Breast epithelium (tissue), 4 donors: ENCODE measurements at places on chromosomes 16 and 17.

DNA sequence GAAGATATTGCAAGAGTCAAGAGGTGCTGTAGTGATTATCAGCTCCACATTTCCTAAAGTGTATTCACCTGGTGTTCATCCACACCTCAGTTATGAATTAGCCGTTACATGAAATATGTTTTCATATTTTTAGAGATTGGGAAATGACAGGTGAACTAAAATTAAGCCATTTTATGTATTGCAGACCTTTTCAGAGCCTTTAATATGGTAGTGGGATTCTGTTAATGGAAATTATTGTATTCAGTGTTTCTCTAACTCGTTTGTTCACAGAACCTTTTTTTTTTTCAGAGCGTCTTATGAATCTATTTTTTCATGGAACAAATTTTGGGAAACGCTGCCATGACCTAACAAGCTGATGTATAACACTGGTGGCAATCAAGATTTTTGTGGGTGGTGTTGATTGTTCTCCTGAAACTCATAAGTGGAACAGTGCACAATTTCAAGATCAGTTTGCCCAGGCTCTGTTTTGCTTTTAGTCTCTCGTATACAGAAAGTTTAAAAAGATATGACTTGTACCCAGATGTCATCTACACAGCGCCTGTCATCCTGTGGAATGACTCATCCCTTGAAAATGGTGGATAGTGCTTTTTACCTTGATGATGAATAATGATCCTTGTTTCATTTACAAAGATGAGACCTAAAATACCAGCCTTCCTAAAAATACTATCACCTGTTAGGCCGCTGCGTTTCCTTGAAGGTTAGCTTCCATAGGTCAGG lies 88.8 kb downstream of the ARHGAP44 start:
- no peaks in the 10 kb centered on the region for H3K27me3 ChIP-seq
- DNase-seq, result no peak
- no peaks in the 10 kb centered on the region for H3K36me3 ChIP-seq
- no peaks in the 10 kb centered on the region for H3K4me1 ChIP-seq
- no peak overlapping the region for H3K27ac ChIP-seq

DNA sequence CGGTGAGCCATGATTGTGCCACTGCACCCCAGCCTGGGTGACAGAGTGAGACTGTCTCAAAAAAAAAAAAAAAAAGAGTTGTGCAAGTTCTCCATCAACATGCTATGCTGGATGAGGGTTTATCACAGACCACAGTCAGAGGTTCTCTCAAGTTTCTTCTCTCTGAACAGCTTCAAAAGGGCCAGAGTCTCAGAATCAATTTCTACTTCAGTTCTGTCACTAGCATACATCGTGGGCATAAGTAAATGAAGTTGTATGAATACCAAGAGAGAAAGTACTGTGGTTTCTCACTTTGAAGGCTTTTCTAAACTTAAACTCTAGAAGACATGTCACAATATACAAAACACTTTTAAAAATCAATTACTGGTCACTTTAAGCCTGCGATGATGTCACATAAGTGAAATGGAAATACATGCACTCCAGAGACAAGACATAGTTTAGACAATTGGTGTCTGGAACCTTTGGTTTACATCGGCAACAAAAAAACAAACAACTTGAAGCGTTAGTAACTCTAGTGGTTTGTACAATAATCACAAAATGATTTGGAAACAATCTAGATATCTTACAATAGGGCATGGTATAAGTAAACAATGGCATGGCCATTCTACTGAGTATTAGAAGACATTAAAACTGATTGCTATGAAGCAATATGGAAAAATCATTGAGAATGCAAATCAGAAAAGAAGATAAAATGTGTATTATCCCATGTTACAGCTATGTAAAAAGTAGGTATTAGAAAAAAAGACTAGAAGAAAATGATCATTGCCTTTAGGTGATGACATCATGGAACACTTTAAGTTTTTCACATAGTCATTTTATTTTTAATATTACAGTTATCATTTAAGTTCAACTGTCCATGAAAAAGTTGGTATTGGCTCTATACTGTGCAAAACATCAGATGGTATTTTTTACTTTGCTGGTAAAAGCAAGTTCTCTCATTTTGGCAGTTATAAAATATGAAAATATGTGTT lies 232.3 kb downstream of the ZFHX3 start:
- no peaks in the 10 kb centered on the region for H3K27me3 ChIP-seq
- H3K4me1 ChIP-seq, result no peaks in the 10 kb centered on the region
- no peak overlapping the region for H3K4me3 ChIP-seq

- H3K4me1 ChIP-seq, result no peaks in the 10 kb centered on the region
- no peak for DNase-seq
- peak overlapping the region; percentile 65 for H3K4me3 ChIP-seq
- H3K27me3 ChIP-seq, result no peaks in the 10 kb centered on the region
- no peak overlapping the region for H3K27ac ChIP-seq
- H3K36me3 ChIP-seq, result no peaks in the 10 kb centered on the region
These were observed 459 bp upstream of the MARCHF10 start for GRCh38 chr17:62808576-62808970.

- no peaks in the 10 kb centered on the region for H3K27me3 ChIP-seq
- H3K36me3 ChIP-seq, result no peaks in the 10 kb centered on the region
- no peak for DNase-seq
- no peak overlapping the region for H3K4me3 ChIP-seq
- no peak overlapping the region for H3K27ac ChIP-seq
These were observed 115.5 kb downstream of the HS3ST2 start for GRCh38 chr16:22929461-22929860.
